ENCODE measurements at places on chromosomes 16 and 17.

- DNase-seq, result no peak
These were observed 623 bp downstream of the CACNA1G start for GRCh38 chr17:50560931-50561745.

- DNase-seq, result peak; percentile 57
These were observed 14.6 kb upstream of the PITPNA start for GRCh38 chr17:1577182-1577581.

- no peak for DNase-seq
These were observed 7.4 kb upstream of the CD300LD start for GRCh38 chr17:74599448-74599939.

- DNase-seq, result no peak
These were observed 9.8 kb upstream of the RABEP1 start for GRCh38 chr17:5272322-5272721.

GRCh38 chr16:1057252-1057932 lies 15.2 kb upstream of the SSTR5 start:
- DNase-seq, result no peak

GRCh38 chr17:74770498-74771318 lies 5.4 kb downstream of the NAT9 start:
- DNase-seq, result no peak

- DNase-seq, result no peak
These were observed 36.1 kb upstream of the ALOX12 start for GRCh38 chr17:6959700-6960099.

DNA sequence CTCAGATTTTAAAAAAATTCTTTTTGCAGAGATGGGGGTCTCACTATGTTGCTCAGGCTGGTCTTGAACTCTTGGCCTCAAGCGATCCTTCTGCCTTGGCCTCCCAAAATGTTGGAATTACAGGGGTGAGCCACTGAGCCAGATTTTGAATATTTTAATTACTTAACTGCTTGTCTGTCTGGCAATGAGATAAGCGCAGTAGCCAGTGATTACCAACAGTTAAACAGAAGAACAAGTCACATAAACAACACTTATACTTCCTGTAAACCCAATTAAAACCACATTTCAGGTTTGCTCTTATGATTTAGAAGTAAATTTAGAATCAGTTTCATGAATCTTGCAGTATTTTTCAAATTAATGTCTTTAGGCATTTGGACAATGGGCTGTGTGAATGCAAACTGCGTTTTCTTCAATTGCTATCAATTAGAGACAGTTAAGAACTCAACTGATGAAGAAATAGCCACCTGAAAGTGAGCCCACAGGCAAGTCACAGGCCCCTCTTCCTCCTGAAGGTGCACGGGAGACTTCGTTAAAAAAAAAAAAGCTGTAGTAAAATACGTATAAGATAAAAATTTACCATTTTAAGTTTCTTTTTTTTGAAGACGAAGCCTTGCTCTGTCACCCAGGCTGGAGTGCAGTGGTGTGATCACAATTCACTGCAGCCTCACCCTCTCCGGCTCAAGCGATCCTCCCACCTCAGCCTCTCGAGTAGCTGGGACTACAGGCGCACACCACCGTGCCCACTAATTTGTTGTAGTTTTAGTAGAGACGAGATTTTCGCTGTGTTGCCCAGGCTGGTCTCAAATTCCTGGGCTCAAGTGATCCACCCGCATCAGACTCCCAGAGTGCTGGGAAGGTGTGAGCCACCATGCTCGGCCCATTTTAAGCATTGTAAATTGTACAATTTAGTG lies 73.0 kb downstream of the PITPNC1 start:
- DNase-seq, result no peak

GRCh38 chr17:1004769-1005295 lies 7.9 kb downstream of the TIMM22 start:
- no peak for DNase-seq

DNA sequence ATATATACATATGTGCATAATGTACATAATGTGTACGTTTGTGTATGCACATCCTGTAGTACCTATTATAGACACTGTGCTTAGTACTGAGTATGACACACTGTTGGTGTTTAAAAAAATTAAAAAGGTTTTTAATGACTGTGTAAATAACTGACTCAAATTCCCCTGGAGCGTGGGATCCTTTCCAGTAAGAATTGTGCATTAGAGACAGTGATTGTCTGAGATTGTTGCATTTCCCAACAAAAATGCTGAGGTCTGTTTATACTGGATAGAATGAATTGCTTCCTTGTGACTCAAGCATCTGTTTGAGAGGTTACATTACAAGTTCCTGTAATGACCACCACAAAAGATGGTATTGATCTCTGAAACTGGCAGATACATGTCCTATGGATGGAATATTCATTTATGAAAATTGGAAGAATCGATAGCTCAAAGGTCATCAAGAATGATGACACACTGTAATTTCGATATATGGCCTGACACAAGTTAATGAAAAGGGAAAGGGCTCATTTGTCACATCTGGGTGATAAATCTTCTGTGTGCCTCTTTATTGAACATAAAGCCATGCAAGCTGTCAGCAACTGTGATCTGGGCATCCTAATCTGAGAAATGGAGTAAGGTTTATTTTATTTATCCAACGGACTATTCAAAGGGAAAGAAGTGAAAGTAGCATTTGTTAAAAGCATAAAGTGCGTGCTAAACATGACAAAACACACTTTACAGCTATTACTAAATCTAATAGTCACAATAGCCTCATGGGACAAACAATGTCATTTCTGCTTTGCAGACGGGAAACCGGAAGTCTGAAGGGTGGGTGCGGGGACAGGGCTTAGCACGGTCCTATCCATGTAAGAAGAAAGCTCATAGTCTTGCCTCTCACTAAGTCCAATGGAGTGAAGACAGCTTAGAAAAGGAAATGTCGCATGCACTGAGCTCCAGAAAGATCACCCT lies 228.8 kb downstream of the CDH11 start:
- DNase-seq, result no peak

- no peak for DNase-seq
These were observed 48.7 kb downstream of the SF3B3 start for GRCh38 chr16:70572050-70572925.

GRCh38 chr17:39598630-39599003 lies 9.1 kb downstream of the NEUROD2 start:
- DNase-seq, result no peak

- DNase-seq, result peak; percentile 90
These were observed 452.1 kb downstream of the WWOX start for GRCh38 chr16:78551487-78552085.

DNA sequence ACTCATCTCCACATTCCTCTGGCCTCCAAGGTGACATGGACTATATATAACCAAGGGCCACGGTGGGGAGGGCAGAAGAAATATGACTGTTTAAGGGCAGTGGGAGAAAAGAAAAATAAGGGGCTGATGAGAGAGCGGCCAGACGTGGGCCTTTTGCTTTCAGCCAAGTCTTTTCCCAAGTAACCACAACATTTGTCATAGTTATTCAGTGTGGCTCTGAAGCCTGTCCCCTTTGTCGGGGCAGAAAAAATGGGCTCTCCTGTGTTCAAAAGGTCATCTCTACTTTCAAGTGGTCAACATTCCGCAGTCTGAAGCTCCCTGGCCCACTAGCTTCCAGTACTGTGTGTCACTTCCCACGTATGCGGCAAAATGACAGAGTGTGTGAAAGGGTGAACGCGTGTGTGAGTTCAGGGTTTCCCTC lies 245.4 kb downstream of the NTN1 start:
- no peak for DNase-seq

GRCh38 chr16:58906981-58907715 lies 173.0 kb upstream of the GOT2 start:
- DNase-seq, result no peak

GRCh38 chr16:2520097-2520783 lies at the start of gene AMDHD2:
TSS of gene AMDHD2 (plus strand) at chr16:2520371. CDS start at chr16:2520459, 88 bp downstream.
- DNase-seq, result peak; percentile 85

- DNase-seq, result peak; percentile 27
These were observed 44.7 kb downstream of the FZD2 start for GRCh38 chr17:44601973-44602372.

GRCh38 chr16:22888791-22889190 lies 74.8 kb downstream of the HS3ST2 start:
- DNase-seq, result no peak

DNA sequence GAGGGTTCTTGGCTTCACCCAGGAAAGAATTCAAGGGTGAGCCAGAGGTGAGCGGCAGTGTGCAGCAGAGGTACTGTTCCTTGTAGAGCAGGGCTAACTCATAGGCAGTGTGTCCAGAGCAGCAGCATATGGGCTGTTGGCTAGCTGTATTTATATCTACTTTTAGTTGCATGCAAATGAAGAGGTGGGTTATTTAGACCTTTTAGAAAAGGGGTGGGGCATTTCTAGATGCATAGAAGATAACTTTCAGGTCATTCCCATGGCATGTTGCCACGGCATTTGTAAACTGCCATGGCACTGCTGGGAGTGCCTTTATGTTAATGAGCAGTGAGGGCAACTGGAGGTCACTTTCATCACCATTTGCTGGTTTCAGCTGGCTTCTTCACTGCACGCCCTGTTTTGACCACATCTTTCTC lies 141.0 kb downstream of the STX8 start:
- no peak for DNase-seq

DNA sequence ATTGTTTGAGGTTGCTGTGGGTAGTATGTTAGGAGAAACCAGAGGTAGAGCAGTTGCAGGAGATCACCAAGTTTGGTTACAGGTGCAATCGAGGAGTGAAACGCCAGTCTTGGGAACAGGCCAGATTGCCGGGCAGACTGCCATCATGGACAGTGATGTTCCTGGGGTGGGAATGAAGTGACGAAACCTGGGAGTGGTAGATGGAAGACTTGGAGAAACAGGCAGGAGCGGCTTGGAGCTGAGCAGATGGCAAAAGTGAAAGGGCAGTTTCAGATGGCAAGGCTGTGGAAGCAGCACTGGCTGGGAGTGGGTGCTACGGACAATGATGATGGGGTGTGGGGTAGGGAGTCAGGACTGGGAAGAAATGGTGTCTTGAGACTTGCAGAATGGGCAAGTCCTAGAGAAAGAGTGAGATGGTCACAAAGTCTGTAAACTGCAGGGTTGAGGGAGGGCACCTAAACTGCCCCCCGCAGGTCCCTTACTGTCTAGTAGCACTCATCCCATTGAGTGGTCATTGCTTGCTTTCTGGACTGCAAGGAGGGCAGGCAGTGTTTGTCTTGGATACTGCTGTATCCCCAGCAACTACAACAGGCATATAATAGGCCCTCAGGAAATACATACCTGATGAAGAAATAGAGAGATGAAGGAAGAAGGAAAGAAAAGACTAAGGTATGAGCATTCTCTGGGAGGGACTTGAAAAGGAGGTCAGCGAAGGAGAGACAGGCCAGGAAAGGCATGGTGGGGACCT lies 29.5 kb upstream of the ULK2 start:
- peak; percentile 54 for DNase-seq

- DNase-seq, result no peak
These were observed 3.5 kb upstream of the DLX4 start for GRCh38 chr17:49965524-49965909.

DNA sequence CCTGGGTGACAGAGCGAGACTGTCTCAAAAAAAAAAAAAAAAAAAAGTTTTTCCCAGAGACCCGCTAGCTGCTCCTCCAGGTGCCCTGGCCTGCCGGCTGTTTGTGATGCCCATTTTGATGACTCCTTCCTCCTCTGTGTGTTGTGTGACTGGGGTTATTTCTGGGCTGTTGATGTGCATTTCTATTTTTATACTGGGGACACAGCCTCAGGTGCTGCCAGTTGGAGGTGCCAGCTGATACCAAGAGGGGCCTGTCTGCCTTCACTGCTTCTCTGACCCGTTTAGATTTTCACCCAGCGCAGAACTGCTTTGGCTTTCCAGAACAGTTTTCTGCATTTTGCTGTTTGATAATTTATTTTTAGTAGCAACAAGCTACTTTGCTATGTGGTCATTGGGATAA lies 6.7 kb downstream of the PLA2G15 start:
- no peak for DNase-seq

DNA sequence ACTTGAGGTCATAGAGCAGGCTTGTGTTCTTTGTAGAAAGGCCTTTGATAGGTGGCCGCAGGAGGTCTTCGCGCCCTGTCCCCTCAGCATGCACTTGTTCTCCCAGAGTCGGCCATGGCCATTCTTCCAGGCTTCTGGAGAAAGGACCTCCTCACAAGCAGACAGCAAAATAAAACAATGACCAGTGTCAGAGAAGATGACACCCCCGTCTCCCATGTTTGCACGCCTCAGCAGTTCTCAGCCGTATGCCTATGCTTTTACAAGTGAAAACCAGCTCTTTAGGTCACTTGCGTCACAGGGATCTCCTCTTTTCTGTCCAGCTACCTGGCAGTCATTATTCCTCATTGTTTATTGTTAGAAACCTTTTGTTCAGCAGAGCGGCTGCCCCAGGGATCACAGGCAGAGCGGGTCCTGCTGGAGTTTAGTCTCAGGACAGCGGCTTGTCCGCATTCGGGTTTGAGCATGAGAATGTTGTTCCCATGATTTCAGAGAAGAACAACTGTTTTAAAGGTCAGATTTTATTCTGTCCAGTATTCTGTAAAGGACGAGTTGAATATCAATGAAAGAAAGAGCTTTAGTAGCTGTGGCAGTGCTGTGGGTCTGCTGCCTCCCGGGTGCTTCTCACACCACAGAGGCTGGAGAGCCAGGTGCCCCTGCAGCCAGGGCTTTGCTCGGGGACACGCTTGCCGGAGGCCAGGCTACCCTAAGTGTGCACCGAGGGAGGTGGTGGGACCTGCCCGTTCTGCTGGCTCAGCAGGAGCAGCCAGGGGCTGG lies 123.9 kb downstream of the RPTOR start:
- DNase-seq, result no peak

DNA sequence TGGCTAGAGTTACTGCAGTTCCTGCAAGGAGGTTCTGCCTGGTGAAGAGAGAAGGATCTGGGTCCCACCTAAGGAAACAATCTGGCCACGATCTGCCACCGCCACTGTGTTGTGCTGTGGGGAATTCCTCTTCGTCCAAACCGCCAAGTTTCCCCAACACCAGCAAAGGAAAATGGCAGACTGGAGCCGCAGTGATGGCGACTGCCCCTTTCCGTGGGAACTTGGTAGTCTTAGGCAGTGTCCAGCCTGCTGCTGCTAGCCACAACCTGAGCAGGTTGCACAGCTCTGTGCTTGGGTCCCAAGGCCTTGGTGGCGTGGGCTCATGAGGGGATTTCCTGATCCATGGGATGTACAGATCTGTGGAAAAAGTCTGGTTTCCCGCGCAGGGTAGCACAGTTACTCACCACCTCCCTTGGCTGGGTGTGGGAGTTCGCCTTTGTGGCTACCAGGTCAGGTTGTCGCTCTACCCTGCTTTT lies 28.6 kb downstream of the NFATC3 start:
- DNase-seq, result no peak

DNA sequence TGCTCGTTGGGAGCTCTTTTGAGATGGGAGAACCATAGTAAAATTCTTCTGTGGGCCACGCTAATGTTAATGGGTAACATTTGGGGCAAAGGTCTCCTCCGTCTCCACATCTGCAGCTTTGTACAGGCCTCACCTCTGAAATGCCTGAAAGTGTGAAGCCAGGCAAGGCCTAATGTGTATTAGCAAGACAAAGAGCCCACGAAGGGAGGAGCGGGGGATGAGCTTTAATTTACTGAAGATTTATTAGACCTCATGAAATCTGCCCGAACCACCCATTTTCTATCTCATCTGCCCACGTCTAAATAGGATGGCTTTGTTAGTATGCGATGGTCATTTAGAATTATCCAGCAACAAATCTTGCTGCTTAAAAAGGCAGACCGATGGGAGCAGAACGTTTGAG lies 408.9 kb downstream of the PMP22 start:
- DNase-seq, result no peak

GRCh38 chr17:66953630-66954020 lies 10.9 kb upstream of the CACNG4 start:
- no peak for DNase-seq

- no peak for DNase-seq
These were observed 85.6 kb downstream of the TTC19 start for GRCh38 chr17:16085066-16085699.
